Left hindlimb (tissue), 1 donor: ENCODE measurements at places on chromosomes 7 and 10.

DNA sequence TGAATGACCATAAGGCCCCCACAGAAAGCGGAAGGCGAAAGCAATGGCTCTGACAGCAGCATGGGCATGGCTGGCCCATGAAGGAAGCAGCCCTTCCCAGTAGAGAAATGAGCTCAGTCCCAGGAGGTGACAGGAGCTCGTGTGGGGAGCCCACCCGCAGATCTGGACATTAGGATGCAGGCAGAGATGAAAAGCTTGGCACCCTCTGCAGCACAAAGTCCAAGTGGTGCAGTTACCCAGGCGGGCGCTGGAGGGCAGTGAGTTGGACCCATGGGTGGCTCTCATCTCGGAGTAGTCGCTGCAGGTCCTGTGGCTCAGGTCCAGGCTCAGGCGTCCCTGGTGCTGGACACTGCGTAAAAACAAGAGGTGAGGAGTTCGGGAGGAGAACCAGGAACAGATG, 109.0 kb downstream of the DLG5 start:
- no peak for DNase-seq

- no peak for DNase-seq
Observed at GRCh38 chr7:95095259-95095965, 188.0 kb downstream of the PPP1R9A start.

DNA sequence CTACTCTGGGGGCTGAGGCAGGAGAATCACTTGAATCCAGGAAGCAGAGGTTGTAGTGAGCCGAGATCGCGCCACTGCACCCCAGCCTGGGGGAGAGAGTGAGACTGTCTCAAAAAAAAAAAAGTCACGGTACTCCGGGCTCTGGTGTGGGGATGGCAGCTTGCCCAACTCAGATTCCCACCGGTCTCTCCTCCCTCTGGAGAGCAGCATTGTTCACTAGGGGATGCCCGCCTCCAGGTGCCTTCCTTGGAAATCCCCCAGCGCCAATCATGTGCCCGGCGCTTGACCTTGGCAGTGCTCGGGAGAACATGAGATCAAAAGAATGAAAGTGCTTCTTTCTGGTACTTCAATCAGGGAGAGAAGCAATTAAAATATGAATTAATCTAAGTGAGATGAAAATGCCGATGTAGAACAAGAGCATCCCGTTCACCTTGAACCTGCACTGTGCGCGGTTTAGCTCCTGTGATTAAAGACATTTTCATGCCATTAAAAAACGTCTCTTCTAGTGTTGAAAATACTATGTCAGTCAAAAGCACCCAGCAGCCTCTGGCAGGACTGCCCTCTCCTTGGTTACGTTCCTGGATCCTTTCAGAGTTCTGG, 1127.3 kb upstream of the AUTS2 start:
- no peak for DNase-seq

- no peak for DNase-seq
Observed at GRCh38 chr10:79941146-79941545, 7.8 kb downstream of the SFTPD start.

- DNase-seq: no peak
Observed at GRCh38 chr10:84293574-84294016, 34.8 kb upstream of the CCSER2 start.

DNA sequence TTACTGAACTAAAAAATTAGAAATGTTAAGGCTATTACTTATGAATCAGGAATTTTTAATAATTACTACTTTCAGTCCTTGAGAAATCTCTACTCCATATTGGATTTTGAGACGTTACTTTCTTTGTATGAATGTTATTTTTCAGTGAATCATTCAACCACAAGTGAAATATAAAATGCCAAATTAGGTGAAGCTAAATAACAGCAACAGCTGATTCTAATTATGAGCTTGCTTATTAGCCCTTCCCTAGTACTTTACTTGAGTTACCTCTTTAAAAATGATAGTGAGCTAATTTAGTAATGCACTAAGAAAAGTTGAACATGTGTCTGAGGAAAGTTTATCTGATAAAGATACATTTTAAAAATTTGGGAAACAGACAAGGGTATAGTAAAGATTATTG, 51.4 kb downstream of the PCGF5 start:
- DNase-seq: no peak

DNA sequence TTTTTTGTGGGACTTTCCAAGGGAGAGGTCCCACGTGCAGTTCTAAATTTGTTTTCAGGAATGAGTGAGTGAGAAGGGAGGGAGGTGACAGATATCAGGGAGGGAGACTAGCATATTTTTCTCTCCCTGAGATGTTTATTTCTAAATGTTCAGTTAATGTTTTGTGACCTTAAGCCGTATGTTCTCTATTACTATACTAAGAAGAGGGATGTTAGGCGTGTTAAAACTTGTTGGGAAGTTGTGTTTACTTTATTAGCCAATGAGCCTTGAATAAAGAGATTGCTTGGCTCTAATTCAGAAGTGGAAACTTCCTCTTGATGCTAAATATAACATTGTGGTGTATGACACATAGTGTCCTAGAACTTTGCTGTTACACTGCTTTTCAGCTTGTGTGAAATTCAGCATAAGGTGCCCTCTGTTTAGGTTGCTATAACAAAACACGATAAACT, 37.3 kb downstream of the DNAH11 start:
- DNase-seq: no peak

DNA sequence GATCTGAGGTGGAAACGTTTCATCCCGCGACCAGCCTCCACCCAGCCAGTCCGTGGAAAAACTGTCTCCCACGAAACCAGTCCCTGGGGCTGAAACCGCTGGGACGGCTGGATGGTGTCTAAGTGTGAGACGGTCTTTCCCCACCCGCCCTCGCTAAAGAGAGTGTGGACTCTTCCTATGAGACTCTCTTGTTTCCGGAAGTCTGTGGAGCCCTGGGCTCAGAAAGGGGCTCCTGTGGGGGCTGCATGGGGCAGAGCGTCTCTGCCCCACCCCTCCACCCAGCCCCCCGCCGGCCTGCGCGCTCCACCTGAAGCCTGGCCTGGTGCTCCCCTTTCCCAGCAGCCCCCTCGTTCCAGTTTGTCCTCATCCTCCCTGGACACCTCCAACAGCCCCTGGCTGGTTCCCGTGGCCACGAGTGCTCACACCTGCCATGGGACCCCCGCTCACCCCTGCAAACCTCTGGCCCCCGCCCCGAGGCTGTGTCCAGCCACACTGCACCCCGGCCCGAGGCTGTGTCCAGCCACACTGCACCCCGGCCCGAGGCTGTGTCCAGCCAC, 28.7 kb downstream of the CFAP46 start:
- DNase-seq: no peak

DNA sequence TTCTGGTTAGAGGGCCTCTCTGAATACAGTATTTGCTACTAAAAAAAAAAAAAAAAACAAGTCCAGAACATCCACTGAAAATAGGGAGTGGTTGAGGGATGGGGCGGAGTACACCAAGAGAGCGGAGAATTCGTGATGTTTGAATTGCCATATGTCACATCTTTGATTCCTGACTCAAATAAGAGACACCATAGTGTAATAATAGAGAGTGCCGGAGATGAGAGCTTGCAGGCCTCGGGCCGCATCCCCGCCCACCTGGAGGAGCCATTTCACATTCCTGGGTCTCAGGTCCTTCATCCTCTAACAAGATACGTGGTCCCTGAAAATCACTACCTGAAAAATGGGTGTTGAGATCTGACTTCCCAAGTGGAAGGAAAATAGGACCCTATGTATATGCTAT, 46.8 kb downstream of the KIAA1549 start:
- DNase-seq: no peak

DNA sequence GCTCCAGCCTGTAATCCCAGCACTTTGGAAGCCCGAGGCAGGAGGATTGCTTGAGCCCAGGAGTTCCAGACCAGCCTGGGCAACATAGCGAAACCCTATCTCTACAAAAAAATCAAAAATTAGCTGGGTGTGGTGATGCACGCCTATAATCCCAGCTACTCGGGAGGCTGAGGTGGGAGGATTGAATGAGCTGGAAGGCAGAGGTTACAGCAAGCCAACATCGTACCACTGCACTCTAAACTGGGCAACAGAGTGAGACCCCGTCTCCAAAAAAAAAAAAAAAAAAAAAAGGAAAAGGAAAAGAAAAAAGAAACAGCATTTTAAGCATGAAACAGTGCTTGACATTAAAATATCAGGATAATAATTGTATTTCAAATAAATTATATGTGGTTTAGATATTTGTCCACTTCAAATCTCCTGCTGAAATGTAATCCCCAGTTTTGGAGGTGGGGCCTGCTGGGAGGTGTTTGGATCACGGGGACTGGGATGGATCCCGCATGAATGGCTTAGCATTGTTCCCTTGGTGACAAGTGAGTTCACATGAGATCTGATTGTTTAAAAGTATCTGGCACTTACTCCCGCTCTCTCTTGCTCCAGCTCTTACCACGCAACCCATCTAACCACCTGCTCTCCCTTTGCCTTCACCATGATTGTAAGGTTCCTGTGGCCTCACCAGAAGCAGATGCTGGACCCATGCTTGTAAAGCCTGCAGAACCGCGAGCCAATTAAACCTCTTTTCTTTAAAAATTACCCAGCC, 103.4 kb downstream of the SRPK2 start:
- DNase-seq: no peak

- no peak for DNase-seq
Observed at GRCh38 chr10:89236226-89236797, 15.3 kb downstream of the LIPA start.

DNA sequence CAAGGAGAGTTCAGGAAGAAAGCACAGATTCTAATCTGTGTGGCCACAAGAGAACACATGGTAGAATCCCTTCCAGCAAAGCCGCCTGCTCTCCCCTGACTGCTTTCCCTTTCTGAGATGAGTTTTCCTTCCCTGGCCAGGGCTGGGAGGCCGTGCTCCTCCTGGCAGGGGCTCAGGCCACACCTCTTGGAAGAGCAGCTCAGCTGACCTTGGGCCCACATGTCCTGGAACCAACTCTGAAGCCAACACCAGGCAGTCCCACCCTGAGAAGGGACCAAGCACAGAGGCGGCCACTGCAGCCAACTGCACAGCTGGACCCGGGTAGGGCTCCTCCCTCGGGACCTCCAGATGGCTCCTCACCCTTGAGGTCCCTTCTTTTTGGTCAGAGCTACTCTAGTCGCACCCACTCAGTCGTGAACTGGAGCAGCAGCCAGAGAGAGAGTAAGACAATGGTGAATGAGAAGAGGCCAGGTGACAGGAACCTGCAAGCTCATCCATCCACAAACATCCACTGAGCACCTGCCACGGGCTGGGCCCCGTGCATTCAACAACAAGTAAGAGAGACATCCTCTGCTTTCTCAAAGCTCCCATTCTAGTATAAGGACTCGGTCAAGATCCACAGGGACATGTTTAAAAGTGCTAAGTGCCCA, 40.3 kb downstream of the FAM53B start:
- DNase-seq: peak; percentile 84

DNA sequence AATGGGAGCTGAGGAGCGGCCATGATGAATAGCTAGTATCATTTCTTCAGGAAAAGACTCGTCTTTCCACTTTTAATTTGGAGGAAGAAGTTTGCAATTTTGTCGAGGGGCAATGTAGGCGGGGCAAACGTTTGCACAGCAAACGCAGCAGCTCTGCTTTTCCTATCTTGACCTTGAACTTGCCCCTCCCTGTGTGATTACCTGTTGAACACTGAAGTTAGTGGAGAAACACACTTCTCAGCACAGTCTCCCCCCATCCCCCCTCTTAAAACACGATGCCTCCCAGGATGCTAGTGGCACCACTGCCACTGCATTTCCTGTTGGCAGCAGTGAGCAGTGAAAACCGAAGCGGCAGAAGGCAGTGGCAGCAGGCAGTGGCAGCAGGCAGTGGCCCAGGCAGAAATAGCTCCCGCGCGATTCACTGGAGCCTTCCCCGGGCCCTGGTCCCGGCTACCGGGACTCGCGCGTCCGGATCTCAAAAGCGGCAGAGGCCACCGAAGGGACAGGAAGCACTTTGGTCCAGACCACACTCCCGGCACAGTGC, at the start of gene EPDR1:
EPDR1 (plus strand) TSS at position 336 of the 544 bp plus-strand sequence. CDS start 300 bp downstream, outside the sequence.
- no peak for DNase-seq

- no peak for DNase-seq
Observed at GRCh38 chr7:134954197-134955082, 31.9 kb upstream of the AGBL3 start.

GRCh38 chr10:47198221-47198620, 101.8 kb upstream of the GDF10 start:
- no peak for DNase-seq

- DNase-seq: no peak
Observed at GRCh38 chr7:46357851-46358250, 436.8 kb upstream of the IGFBP3 start.

GRCh38 chr7:157291404-157292080, 45.3 kb upstream of the DNAJB6 start:
- DNase-seq: no peak

DNA sequence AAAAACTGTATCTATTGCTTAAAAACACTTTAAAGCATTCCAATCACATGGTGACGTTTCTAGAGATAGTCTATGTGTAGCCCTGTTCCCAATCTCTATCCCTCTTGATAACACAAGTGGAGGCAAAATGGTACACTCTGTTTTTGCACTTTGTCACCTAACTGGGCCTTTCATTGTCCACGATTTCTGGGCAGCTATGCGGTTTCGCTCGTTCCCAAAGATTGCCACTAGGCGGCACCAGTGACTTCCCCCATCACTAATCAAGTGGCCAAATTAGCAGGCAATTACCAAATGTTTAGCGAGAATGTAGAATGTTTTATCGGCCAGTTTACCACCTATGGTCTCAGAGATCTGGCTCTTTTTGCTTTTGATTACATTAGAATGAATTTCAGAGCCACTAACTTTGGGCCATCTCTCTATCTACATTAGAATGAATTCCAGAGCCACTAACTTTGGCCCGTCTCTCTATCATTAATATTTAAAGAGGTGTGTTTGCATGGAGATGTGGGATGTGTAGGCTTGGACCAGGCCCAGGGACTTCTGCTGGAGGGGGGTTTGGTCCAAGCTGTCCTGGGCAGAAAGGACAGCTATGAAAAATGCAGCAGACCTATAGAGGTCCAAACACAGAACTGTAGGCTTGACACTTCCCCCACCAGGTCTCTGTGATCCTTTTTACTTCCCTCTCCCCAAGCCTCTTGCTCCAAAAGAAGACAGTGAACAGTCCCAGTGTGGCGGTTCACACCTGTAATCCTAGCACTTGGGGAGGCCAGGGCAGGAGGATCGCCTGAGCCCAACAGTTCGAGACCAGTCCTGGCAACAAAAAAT, 90.1 kb downstream of the EPC1 start:
- no peak for DNase-seq

- peak; percentile 86 for DNase-seq
Observed at GRCh38 chr7:452226-452751, 67.4 kb downstream of the PDGFA start.

DNA sequence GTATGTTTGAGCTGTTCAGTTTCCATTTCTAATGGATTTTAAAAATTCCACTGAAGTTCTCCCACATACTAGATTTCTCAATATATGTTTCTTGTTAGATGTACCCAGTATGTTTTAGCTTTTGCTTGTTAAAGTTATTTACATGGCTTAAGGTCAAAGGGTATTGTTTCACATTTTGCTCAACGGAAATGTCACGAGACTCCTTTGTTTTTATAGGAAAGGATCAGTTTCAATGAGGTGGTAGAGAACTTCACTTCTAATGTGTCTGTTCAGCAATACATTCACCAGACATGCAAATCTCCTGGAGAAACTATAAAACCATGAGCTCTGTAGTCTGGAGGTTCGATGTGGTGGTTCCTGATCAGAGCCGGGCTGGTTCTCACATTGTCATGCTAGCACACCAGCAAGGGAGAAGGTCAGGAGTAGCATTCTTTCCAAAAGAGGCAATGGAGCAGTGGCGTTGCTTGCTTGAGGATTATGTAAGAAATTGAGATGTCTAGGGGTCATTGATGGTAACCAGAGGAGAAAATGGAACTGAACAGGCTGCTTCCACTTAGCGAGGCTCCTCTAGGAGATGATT, 114.0 kb downstream of the RAB18 start:
- no peak for DNase-seq
